ENCODE measurements at places on chromosomes 3 and 15. TPM values are rescaled to one million over a fixed set of nuclear protein-coding genes. Genes with fewer than 3 reads are reported as not detected.

GRCh38 chr15:64810497-64811326 is 14.7 kb downstream of the PIF1 start:
- no peak for DNase-seq

DNA sequence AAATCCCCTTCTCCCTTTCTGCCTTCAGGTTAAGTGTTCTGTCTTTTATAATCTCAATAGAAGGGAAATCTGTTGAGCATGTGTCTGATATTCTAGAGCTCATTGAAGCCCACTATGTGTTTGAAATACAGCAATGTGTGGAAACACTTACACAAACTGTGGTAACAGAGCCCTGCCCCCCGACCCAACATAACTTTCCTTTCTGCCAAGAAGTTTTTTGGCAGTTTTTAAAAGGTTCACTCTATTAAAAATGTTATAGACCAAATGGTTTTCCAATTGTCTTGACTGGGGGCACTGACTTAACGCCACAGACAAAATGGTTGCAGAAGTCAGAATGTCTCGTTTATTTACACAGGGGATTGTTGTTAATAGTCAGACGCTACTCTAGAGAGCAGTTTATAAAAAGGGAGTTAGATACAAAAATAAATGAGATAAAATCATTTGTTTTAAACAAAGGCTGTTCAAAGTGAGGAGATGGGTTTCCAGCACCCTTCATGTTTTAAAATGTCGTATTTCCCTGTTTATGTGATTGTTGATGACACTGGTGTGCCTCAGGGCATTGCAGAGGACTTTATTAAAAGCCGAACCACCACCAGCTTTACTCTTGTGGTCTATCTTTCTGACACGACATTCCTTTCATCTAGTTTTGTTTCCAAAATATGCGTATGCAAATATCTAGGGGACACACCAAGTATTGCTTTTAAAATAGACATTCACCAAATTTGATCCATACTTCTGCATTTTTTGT is 26.7 kb upstream of the GREM1 start:
- DNase-seq: peak; percentile 11

GRCh38 chr15:39461536-39462130 is 119.2 kb upstream of the THBS1 start:
- DNase-seq: peak; percentile 23

GRCh38 chr3:170480111-170480510 is 61.4 kb downstream of the CLDN11 start:
- DNase-seq: no peak

DNA sequence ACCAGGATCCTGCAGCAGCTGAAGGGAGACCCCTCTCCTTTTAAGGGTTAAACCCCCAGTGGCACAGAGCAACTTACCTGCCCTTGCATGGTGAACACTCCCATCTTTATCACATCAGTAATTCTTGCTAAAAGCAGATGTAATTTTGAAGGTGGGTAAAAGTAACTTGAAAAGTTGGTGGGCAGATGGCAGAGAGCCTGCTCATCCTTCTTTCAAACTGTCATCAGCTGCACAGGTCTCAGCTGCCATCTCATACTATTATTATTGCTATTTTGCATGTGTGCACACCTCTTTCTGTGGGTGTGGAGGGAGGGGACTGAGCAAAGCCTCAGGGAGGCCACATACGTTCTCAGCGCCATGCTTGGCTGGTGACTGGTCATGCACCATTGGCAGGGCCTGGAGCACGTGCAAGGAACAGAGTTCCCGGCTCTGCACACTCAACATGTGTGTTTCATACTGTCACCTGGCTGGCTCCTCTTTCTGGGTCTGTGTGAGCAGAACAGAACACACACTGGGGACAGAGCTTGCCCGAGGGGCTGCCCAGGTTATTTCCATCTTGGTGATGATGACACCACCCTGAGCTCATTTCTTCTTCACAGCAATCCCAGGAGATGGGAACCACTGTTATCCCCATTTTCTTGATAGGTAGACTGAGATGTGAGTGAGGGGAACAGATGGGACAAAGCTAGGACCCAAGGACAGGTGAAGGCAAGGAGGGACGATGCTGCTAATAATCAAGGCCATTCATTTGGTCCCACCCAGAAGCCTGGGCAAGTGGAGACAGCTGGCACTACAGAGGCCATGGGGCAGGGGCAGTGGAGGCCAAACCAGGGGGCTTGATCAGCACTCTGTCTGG is 95.8 kb upstream of the KLF13 start:
- no peak for DNase-seq

- DNase-seq: peak; percentile 99
These were observed 121.7 kb upstream of the SPRED1 start for GRCh38 chr15:38130740-38131498.

- DNase-seq: no peak
These were observed 210.3 kb downstream of the OPA1 start for GRCh38 chr3:193803288-193803687.

SH3GL3 gene
- under 0.01 TPM for total RNA-seq

LYSMD2 gene
- 10.8 TPM for total RNA-seq

SLC27A2 gene
- total RNA-seq: under 0.01 TPM

All from fibroblast of villous mesenchyme (primary cell).